Breast epithelium (tissue), 4 donors: ENCODE measurements at places on chromosomes 13 and 19. TPM values are rescaled to one million over a fixed set of nuclear protein-coding genes. Genes with fewer than 3 reads are reported as not detected.

- H3K36me3 ChIP-seq, result no peaks in the 10 kb centered on the region
- DNase-seq, result no peak
- no peak overlapping the region for H3K4me3 ChIP-seq
- no peaks in the 10 kb centered on the region for H3K27me3 ChIP-seq
Measured at GRCh38 chr13:43000676-43001075, 8.6 kb upstream of the EPSTI1 start.

- H3K27ac ChIP-seq, result no peak overlapping the region
- no peak overlapping the region for H3K4me3 ChIP-seq
- no peaks in the 10 kb centered on the region for H3K27me3 ChIP-seq
- H3K4me1 ChIP-seq, result no peaks in the 10 kb centered on the region
- DNase-seq, result no peak
Measured at GRCh38 chr13:95106562-95106961, 194.7 kb downstream of the ABCC4 start.

- no peaks in the 10 kb centered on the region for H3K36me3 ChIP-seq
- no peak overlapping the region for H3K27ac ChIP-seq
- no peak overlapping the region for H3K4me3 ChIP-seq
- H3K4me1 ChIP-seq, result no peaks in the 10 kb centered on the region
- H3K27me3 ChIP-seq, result no peaks in the 10 kb centered on the region
Measured at GRCh38 chr13:28376604-28377003, 118.3 kb downstream of the FLT1 start.

Gene ONECUT3
- not detected for total RNA-seq

Gene SIGLEC5
- total RNA-seq, result 1.8 TPM

GRCh38 chr13:59954601-59955000 lies 209.1 kb downstream of the DIAPH3 start:
- no peak overlapping the region for H3K4me3 ChIP-seq
- no peak for DNase-seq
- no peak overlapping the region for H3K27ac ChIP-seq
- H3K27me3 ChIP-seq, result no peaks in the 10 kb centered on the region
- no peaks in the 10 kb centered on the region for H3K4me1 ChIP-seq

GRCh38 chr19:34345947-34346351 lies 19.0 kb upstream of the GPI start:
- no peaks in the 10 kb centered on the region for H3K27me3 ChIP-seq
- H3K27ac ChIP-seq, result no peak overlapping the region
- no peak for DNase-seq
- H3K4me1 ChIP-seq, result no peaks in the 10 kb centered on the region
- no peaks in the 10 kb centered on the region for H3K36me3 ChIP-seq
- no peak overlapping the region for H3K4me3 ChIP-seq

GRCh38 chr19:50550594-50550966 lies 17.7 kb downstream of the LRRC4B start:
- no peaks in the 10 kb centered on the region for H3K36me3 ChIP-seq
- peak overlapping the region; percentile 40 for H3K4me3 ChIP-seq
- no peak for DNase-seq
- no peaks in the 10 kb centered on the region for H3K4me1 ChIP-seq
- H3K27ac ChIP-seq, result no peak overlapping the region
- no peaks in the 10 kb centered on the region for H3K27me3 ChIP-seq

- H3K4me3 ChIP-seq, result no peak overlapping the region
- H3K36me3 ChIP-seq, result no peaks in the 10 kb centered on the region
- no peak overlapping the region for H3K27ac ChIP-seq
- DNase-seq, result no peak
- H3K4me1 ChIP-seq, result no peaks in the 10 kb centered on the region
- H3K27me3 ChIP-seq, result no peaks in the 10 kb centered on the region
Measured at GRCh38 chr13:42334329-42334706, 62.4 kb downstream of the AKAP11 start.

DNA sequence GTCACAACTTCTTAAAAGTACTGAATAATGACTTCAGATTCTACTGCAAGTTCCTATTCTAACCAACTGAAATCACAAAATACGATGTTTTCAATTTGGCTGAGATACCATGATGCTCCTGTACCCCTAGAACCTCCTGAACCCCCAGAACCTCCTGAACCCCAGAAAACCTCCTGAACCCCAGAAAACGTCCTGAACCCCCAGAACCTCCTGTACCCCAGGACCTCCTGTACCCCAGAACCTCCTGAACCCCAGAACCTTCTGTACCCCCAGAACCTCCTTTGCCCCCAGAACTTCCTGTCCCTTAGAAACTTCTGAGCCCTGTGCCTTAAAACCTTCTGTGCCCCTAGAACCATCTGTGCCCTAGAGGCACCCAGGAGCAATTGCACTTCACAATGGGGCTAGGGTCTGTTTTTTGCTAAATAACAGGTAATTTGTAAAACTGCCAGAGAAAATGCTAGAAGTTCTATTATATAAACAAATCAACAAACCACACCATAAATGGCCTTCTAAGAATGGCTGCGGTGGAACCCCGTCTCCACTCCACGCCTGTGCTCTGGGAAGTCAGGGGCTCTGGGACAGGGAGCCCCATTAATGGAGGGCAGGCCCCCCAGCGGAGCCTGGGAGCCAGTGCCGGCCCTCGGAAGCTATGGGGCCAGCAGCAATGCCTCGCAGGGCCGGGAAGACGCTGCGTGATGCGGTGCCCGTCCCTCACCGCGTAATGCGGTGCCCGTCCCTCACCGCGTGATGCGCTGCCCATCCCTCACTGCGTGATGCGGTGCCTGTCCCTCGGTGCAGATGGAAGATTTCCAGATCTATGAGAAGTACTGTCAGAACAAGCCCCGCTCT lies 21.3 kb upstream of the F7 start:
- DNase-seq, result no peak
- H3K36me3 ChIP-seq, result peaks cover 6% of the 10 kb centered on the region
- H3K27ac ChIP-seq, result peak overlapping the region; percentile 36
- no peaks in the 10 kb centered on the region for H3K27me3 ChIP-seq
- no peaks in the 10 kb centered on the region for H3K4me1 ChIP-seq

Gene URAD
- total RNA-seq, result 1.3 TPM

DNA sequence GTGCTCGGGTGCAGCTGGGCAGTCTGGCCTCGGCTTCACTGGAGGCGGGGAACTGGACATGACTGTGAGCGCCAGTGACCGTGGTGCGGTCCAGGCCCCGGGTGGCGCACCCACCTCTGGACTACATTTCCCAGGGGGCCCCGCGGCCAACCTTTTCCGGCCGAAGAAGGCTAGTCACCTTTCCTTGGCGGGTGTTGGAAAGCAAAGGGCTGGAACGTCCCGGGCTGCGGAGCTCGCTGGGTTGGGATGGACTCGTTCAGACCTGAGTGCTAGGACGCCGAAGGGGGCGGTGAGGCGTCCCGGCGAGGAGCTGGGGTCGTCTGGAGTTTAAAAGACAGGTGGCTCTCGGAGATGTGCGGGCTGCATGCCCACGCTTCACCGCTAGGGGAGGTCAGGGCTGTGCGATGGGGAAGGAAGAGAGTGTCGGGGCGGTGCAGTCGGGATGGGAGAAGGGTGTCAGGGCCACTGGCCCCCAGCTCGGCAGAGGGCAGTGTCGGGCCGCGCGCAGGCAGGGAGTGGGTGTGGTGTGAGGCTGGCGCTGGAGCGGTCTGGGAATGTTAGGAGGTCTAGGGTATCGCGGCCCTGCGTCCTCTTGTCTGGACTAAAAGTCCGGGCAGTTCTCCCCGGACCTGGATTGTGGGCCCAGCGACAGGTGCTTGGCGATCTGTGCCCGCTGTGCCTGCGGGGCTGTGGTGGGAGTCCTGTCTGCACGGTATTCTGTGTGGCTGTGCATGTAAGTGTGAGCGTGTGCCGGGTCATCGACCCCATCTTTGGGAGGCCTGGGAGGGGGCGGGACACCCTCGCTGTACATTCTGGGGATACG lies 57.1 kb downstream of the ZNF568 start:
- no peaks in the 10 kb centered on the region for H3K36me3 ChIP-seq
- no peaks in the 10 kb centered on the region for H3K27me3 ChIP-seq
- no peaks in the 10 kb centered on the region for H3K4me1 ChIP-seq
- peak overlapping the region; percentile 74 for H3K27ac ChIP-seq

- no peaks in the 10 kb centered on the region for H3K4me1 ChIP-seq
- H3K27me3 ChIP-seq, result no peaks in the 10 kb centered on the region
- H3K27ac ChIP-seq, result no peak overlapping the region
- no peak for DNase-seq
- H3K36me3 ChIP-seq, result no peaks in the 10 kb centered on the region
Measured at GRCh38 chr19:46798713-46799112, 10.3 kb upstream of the SLC1A5 start.

DNA sequence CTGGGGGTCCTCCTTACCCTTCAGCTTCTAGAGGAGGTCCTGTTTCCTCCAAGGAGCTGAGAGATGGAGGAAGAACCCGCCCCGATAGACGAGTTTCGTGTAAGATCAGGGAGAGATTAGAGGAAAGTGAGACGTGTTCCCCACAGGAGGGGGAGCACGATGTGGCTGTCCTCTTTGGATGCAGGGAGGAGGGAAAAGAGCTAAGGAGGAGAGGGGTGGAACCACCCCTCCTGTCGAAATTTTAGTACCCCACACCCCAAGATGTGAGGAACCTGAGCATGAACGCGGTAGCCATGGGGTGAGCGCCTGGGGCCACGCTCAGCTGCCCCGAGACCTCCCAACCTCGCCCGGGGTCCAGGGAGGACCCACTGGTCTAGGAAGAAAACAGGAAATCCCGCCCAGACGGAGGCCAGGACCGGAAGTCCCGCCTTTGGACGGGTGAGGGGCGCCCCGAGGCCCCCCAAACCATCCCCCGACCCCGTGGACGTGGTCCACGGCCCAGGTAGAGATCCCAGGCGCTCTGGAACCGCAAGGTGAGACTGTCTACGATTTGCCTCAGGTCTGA lies 1.2 kb downstream of the AKT1S1 start:
- peak overlapping the region; percentile 99 for H3K27ac ChIP-seq
- no peaks in the 10 kb centered on the region for H3K27me3 ChIP-seq
- peak overlapping the region; percentile 88 for H3K4me3 ChIP-seq
- H3K4me1 ChIP-seq, result peaks cover 4% of the 10 kb centered on the region
- DNase-seq, result no peak

Gene LATS2
- 35.2 TPM for total RNA-seq

Gene IQCN
- 9.5 TPM for total RNA-seq

Gene LGI4
- 37.8 TPM for total RNA-seq

- no peak overlapping the region for H3K4me3 ChIP-seq
- no peaks in the 10 kb centered on the region for H3K27me3 ChIP-seq
- H3K36me3 ChIP-seq, result no peaks in the 10 kb centered on the region
Measured at GRCh38 chr19:46361915-46362314, 15.0 kb downstream of the PPP5C start.

GRCh38 chr19:11281356-11282049 lies 14.5 kb upstream of the TSPAN16 start:
- no peak overlapping the region for H3K27ac ChIP-seq
- H3K4me1 ChIP-seq, result no peaks in the 10 kb centered on the region
- DNase-seq, result no peak
- no peaks in the 10 kb centered on the region for H3K27me3 ChIP-seq
- no peak overlapping the region for H3K4me3 ChIP-seq

- no peaks in the 10 kb centered on the region for H3K27me3 ChIP-seq
- no peak for DNase-seq
- H3K36me3 ChIP-seq, result no peaks in the 10 kb centered on the region
- H3K27ac ChIP-seq, result no peak overlapping the region
Measured at GRCh38 chr13:51895906-51896888, 34.4 kb downstream of the CCDC70 start.

Gene SLC8A2
- under 0.01 TPM for total RNA-seq

Gene PSG1
- not detected for total RNA-seq

Gene PRR19
- 2.6 TPM for total RNA-seq

GRCh38 chr19:29259153-29259552 lies 46.2 kb upstream of the UQCRFS1 start:
- H3K4me3 ChIP-seq, result no peak overlapping the region
- H3K27ac ChIP-seq, result no peak overlapping the region
- H3K36me3 ChIP-seq, result no peaks in the 10 kb centered on the region
- DNase-seq, result no peak

DNA sequence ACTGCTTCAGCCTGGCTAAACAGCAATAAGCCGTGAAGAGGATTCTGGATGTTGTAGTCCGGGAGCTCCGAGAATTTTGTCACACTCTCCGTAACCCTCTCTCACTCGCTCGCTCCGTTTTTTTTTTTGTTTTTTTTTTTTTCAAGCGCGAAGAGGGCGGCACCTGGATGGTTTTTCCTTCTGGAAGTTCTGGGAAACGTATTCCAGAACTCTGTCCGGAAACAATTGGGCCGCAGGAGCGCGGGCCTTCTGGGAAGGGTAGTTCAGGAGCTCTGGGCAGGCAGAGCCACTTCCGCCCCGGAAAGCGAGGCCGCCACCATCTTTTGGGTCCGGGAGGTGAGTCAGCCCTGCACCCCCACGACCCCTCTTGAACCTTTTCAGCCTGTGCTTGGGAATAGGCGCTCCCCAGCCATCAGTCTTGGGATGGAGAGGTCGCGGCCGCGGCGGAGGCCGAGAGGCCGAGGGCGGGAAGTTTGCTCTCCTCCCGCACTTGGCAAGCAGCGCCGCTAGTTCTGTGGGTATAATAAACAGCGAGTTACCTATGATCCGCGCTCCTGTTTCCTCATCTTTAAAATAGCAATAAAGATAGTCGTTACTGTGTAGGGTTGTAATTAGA lies at the start of gene ZNF227:
Gene ZNF227 (plus strand): TSS at position 283 of the 616 bp plus-strand sequence. CDS start 5,261 bp downstream, outside the sequence.
- peak within 1 kb of the TSS; percentile 89 for H3K27ac ChIP-seq
- H3K4me1 ChIP-seq, result no peaks in the 10 kb centered on the region
- no peaks in the 10 kb centered on the region for H3K27me3 ChIP-seq
- no peaks in the 10 kb centered on the region for H3K36me3 ChIP-seq

Gene OR4F17
- not detected for total RNA-seq

Gene PGLYRP2
- total RNA-seq, result 6.2 TPM

Gene SACS
- total RNA-seq, result 26.2 TPM

DNA sequence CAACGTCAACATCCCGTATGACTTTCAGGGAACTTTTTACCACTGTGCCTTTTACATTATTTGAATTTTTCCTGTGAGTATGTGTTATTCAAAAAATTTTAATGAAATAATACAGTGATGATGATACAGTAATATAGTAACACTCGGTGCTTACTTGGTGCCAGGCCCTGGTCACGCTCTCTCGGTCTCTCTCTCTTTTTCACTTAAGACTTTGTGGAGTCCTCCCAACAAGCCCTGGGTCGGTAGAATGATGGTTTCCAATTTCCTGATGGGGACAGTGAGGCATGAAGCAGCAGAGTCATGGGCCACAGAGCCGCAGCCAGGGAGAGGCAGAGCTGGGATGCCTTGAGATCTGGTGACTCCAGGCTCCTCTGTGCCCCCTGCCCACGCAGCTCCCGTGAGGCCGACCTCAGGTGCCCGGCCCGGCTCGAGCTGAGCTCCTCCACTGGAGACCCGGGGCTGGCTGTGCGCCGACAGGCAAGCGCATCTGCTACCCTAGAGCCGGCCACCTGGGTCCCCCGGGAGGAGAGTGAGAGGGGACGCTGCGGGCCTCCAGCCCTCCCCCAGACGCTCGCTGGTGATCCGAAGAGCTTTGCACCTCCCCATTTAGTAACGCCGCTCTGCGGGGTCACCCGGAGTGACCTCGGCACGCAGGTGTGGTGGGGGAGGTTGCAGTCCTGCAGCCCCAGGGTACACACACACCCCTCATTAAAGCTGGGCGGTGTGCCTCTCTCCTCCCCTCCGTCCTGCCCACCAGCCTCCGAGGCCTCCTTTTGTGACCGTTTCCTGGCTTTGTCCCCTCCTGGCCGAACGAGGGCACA lies 4.4 kb upstream of the SBK3 start:
- no peak for DNase-seq
- no peaks in the 10 kb centered on the region for H3K27me3 ChIP-seq
- no peaks in the 10 kb centered on the region for H3K4me1 ChIP-seq
- peak overlapping the region; percentile 11 for H3K4me3 ChIP-seq

Gene DUS3L
- total RNA-seq, result 37.2 TPM
